ENCODE measurements at places on chromosomes 5 and 9. TPM values are rescaled to one million over a fixed set of nuclear protein-coding genes. Genes with fewer than 3 reads are reported as not detected.

The GABRA6 gene
- not detected for total RNA-seq

DNA sequence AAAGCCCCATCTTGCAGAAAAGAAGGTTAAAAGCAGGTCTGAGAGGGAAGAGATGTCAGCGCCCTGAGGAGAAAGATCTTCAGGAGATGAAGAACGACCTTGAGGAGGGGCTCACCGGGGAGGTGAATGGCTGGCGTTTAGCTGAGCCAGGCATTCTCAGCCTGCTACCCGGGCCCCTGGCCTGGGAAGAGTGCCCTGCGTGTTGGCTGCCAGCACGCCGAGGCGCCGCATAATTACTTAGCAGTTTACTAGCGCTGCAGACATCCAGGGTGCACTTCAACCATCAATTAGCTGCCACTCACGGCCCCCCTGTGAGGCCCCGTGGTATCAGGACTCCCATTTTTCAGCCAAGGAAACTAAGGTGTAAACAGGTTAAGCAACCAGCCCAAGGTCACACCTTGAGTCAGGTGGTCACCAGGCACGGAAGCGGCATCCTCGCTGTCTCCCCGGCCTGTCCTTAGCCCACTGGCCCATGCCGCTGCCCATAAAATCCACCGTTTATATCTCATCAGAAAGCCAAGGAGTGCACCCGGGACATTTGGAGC, 551.9 kb downstream of the BNC2 start:
- H3K4me1 ChIP-seq, result no peaks in the 10 kb centered on the region
- H3K4me3 ChIP-seq, result no peak overlapping the region
- no peaks in the 10 kb centered on the region for H3K36me3 ChIP-seq
- H3K27me3 ChIP-seq, result no peaks in the 10 kb centered on the region
- DNase-seq, result no peak

The CAMK4 gene
- 56.1 TPM for total RNA-seq

DNA sequence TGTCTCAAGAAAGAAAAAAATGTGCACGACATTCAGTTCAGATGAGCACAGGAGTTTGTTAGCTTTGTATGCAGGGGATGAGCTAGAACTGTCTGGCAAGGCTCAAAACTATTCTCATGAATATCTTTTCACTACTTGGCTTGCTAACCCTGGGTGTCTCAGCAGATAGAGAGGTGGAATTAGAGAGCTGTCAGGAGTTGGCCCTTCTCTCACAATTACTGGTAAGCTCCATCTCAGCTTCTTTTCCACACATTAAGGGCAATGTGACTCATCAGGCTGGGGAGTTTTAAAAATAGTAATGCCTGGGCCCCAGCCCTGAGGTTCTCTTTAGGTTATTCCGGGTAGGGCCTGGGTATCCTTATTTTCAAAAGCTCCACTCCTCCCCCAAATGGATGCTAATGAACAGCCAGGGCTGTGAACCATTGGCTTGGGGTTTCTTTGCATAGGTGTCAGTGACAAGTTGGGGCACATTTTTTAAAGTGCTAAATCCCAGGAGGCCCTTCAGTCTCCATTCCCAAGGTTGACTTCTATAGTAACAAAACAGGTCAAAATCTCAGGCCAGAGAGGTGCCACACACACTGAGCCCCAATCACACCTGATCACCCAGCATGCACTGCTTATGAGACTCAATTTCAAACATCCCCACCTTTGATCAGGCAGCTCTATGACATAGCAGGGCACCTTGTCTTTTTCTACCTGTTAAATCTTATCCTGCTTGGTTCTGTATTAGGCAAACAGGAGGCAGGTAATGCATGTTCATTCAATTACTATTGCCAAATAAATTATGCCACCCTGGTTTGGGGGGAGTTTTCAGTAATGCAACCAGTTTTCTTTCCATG, 239.7 kb upstream of the DAP start:
- H3K4me1 ChIP-seq, result no peaks in the 10 kb centered on the region
- no peak for DNase-seq
- no peak overlapping the region for H3K27ac ChIP-seq
- H3K27me3 ChIP-seq, result peaks cover 14% of the 10 kb centered on the region
- no peak overlapping the region for H3K4me3 ChIP-seq

DNA sequence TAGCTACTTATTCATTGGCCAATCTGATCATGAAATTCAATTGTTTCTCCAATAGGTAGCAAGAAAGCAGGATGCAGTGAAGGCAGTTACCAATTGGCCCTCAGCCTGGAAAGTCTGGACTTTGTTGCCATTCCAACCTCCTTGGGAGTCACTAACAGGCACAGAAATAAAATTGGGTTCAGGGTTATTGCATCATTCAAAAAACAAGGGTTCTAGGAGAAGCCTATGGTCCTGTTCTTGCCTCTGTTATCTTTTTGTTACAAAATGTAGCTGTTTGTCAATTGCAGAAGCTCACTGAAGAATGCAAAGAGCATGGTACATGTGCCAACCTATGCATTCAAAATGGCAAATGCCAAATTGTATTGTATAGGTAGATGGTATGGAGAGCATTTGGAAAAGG, 51.0 kb upstream of the CCNG1 start:
- no peak overlapping the region for H3K4me3 ChIP-seq
- no peak for DNase-seq
- no peak overlapping the region for H3K27ac ChIP-seq
- no peaks in the 10 kb centered on the region for H3K4me1 ChIP-seq
- H3K36me3 ChIP-seq, result no peaks in the 10 kb centered on the region

DNA sequence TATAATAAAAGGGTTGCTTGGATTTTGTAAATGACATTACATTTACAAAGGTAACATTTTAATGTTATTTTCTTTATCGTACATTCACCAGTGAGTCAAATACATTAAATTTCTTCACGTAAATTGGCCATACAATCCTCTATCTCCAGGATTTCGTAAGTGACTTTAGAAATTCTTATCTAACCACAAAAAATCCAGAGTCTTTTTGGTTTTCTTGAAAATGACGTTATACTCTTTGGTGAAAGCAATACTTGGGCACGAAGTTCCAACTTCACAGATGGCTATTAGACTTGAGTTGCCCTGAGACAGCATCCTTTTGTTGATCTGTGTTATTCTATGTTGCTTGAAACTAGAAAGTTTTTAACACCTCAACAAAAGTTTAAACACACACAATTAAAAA, 87.4 kb upstream of the CDH10 start:
- no peaks in the 10 kb centered on the region for H3K36me3 ChIP-seq
- DNase-seq, result no peak
- no peak overlapping the region for H3K27ac ChIP-seq
- H3K4me3 ChIP-seq, result no peak overlapping the region
- H3K4me1 ChIP-seq, result no peaks in the 10 kb centered on the region

DNA sequence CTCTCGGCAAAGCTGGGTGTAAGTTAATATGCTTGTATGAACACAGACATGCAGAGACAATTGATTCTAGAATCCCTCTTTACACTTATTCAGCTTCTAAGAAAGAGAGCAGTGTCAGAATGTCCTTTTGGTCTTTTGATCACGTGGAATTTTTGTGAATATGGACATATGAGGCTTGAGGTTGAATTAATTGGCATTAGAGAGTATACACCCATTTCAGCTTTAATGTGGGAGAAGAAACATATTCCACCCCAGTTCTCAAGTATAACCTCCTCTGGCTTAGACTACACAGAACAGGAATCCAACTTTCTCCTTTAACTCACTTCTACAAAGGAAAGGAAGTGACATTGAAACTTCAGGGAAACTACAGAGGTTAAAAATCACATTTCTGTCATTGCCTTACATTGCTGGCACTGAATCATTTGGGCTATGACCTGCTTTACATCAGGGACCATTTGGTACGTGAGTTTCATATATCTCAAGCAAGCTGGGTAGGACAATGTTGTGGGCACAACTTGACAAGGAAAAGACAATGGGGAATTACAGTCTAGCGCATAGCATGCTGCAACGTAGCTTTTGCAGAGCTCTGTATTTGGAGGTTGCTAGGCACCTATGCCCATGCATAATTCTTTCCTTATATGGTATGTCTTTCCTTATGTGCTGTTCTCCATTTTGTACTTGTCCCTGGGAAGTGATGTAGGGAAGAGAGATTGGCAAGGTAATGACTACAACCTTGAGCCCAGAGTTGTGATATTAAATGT, 19.5 kb downstream of the DAB2 start:
- peaks cover 8% of the 10 kb centered on the region for H3K27me3 ChIP-seq
- no peaks in the 10 kb centered on the region for H3K4me1 ChIP-seq
- no peak overlapping the region for H3K27ac ChIP-seq
- no peaks in the 10 kb centered on the region for H3K36me3 ChIP-seq
- DNase-seq, result no peak

The OR1Q1 gene
- 0.26 TPM for total RNA-seq

DNA sequence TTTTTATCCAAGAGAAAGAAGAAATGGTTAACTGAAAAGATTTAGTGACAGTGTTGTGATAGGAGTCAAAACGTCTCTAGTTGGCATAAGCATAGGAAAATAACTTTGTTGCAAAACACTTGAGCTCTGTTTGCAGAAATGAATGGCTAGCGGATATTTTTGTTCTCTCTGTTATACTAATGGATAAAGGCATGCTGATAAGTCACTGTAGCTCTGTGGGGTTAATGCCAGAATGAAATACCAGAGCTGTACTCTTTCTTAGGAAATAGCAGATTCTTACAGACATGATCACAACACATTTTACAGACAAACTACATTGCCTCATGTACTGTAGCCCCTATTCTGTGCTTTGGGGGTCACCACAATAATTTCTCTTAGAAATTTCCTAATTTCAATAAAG, 202.8 kb downstream of the DMRTA1 start:
- DNase-seq, result no peak
- H3K27me3 ChIP-seq, result no peaks in the 10 kb centered on the region
- H3K27ac ChIP-seq, result no peak overlapping the region
- no peaks in the 10 kb centered on the region for H3K36me3 ChIP-seq

The HAVCR2 gene
- total RNA-seq, result 19.7 TPM

The ENG gene
- total RNA-seq, result 14.4 TPM

The ORM2 gene
- not detected for total RNA-seq

The AQP7 gene
- not detected for total RNA-seq

GRCh38 chr9:1051584-1052275, 1.6 kb downstream of the DMRT2 start:
- peaks cover 8% of the 10 kb centered on the region for H3K36me3 ChIP-seq
- H3K4me3 ChIP-seq, result peak overlapping the region; percentile 83
- H3K27ac ChIP-seq, result no peak overlapping the region
- H3K4me1 ChIP-seq, result peaks cover 51% of the 10 kb centered on the region
- peaks cover 89% of the 10 kb centered on the region for H3K27me3 ChIP-seq
- DNase-seq, result peak; percentile 64

GRCh38 chr9:34490360-34490759, 31.8 kb downstream of the DNAI1 start:
- no peak overlapping the region for H3K27ac ChIP-seq
- no peak for DNase-seq
- H3K27me3 ChIP-seq, result peaks cover 31% of the 10 kb centered on the region
- no peak overlapping the region for H3K4me3 ChIP-seq
- H3K4me1 ChIP-seq, result peaks cover 7% of the 10 kb centered on the region

All from activated T-cell treated with anti-CD3 and anti-CD28 coated beads, Interleukin-2, amount 50 U/mL, for 72 hours (primary cell).